ENCODE measurements at places on chromosomes 11 and 22. TPM values are rescaled to one million over a fixed set of nuclear protein-coding genes. Genes with fewer than 3 reads are reported as not detected.

DNA sequence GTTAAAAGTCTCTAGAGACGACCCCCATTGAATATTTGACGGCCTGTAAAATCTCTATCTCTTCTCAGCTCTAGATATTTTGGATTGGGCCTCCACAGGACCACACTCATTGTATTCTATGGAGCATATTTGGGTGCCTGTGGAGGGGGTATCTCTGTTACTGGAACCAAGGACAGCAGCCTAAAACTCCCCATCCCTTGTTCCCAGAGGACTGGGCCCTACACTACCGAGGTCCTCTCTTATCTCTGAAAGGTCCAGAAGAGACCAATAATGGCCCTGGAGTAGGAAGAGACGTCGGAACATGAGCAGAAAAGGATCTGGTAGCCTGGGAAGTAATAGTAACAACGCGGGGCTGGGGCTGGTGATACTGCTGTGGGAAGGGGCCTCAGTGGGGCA is 542 bp downstream of the HPS4 start:
- no peak for DNase-seq

DNA sequence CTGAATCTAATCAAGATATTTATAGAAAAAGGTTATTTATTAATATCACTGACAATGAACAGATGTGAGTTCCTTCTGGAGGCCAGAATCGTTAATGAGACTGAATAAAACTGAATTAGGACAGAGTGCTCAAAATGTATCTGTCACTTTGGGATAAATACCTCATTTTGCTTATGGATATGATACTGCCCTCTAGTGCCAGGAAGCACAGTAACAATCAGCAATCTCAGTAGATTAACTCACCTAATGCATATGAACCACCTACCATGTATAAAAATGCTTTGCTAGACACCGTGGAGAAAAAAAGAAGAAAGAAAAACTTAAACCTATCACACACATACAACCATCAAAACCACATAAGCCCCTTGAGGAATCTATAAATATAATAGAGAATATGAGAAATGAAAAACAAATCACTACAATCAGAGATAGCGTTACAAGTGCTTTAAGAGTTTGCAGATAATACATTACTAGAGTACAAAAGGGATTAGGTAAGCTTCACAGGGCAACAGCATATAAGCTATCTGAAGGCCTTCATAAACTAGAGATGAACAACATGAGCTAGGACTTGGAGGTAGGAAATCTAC is 117.4 kb downstream of the SGSM3 start:
- DNase-seq: no peak

DNA sequence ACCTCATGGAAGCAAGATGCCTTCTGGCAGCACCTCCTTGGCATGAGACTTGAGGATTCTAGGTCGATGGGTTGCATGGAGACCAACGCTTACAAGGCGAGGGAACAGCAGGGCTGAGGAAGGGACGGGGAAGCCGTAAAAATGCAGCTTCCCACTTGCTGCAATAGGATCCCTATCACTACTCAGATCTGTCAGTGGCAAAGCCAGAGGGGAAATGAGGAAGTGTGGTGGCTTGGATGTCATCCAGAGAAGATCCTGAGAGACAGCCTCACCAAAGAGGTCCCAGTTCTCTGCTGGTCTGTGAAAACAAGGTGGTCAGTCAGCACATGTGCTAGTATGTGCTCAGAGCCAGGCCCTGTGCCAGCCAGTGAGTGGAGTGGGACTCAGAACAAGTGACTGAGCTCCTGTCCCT is 22.2 kb downstream of the CYB5R2 start:
- DNase-seq: no peak

DNA sequence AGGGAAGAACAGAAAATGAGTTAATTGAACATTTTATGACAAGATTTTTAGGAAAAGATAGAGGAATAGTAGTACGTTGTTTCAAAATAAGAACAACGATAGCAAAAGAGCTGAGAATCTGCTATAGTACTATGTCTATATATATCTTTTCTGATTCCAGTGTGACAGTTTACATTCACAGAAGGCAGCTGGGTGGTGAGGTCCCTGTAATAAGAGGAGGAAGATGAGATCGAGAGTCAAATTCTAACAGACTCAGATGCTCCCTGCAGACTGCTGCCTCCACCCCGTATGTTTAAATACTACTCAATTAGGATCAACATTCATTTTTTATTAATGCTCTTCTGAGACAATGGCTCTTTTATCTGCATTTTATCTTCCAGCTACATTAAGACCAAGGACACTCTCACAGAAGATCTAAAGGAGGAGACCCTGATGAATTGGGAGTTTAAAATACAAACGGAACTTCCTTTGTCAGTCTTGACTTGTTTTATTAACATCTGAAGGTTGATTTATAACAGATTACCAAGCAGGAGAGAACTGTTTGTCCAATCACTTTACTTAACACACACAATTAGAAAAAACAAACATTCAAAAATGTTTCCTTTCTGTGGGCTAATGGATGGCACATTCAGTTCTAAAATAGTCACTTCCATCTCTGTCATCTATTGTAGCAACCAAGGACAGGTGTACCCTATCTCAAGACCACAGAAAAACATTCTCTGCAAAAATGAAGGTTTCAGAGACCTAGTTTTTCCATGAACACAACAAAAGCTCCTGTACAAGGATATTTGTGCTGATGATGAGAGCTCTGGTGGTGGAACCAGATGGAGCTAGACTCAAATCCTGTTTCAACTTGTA is 240.2 kb downstream of the CADM1 start:
- no peak for DNase-seq

DNA sequence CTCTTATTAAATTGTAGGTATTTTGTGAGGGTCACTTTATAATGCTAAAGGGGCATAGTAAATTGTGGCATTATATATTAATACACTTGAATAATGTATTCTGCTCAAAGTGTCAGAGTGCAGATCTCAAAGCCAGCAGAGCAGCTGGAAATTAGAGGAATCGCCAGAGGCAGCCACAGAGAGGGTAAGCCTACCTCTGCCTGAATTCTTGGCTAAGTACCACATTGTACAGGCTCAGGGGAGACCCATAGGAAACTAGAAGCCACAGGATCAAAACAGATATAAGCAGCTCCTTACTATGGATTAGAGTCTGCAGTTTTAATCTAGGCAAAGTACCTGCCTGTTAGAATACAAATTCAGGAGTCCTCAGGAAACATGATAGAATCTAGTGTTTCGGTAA is 249.3 kb downstream of the DDX10 start:
- no peak for DNase-seq

DNA sequence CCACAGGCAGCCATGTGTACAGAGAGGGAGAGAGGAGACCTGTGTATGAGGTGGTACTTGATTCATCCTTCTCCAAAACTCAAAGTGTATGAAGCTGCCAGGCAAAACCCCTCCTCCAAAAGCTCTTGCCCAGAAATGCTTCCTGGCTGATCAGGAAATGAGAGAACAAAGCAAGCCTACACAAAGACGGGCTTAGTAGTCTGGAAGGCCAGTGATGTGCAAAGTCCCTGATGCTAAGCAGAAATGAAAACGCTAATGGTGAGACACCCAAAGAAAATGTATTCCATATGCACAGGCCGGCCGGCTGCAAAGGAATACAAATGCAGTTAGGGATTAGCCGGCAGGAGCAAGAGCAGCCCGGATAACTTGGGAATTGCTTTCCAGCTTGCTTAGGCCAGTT is 234.9 kb upstream of the CADM1 start:
- no peak for DNase-seq

DNA sequence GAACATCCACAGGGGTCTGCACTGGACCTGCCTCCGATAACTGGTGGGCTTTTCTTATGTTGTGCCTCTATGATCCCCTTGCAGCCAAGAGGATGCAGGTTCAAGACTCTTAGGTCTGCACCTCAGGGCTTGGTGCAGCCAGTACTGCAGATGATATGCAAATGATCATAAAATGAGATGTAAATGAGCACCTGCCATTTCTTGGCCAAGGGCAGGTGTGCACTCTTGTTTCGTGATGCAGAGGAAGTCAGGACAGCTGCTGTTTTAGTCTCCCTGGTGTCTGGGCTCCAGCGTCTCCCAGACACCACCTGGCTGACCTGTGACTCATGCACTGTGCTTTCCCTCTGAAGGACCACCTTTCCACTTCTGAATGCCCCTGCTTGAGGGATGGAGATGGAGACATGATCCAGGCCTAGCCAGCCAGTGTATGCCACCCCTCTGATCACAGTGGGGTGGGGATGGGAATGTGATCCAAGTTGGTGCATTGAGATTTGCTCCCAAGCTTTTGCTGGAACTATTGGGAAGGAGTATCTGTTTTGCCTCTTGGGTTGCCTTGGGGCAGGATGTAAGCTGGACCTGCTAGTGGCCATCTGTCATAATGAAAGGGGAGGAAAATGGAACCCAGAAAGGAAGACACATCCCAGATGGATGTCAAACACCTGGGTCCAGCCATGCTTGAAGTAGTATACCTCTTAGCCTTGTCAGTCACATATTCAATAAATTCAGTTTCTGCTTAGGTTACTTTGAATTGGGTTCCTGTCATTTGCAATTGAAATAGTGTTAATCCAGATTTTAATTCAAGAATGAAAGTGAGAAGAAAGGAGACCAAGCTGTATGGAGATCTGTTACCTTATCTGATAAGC is 3.3 kb upstream of the KCNJ11 start:
- no peak for DNase-seq

GRCh38 chr11:61761440-61762222 is 9.2 kb downstream of the MYRF start:
- DNase-seq: no peak

DNA sequence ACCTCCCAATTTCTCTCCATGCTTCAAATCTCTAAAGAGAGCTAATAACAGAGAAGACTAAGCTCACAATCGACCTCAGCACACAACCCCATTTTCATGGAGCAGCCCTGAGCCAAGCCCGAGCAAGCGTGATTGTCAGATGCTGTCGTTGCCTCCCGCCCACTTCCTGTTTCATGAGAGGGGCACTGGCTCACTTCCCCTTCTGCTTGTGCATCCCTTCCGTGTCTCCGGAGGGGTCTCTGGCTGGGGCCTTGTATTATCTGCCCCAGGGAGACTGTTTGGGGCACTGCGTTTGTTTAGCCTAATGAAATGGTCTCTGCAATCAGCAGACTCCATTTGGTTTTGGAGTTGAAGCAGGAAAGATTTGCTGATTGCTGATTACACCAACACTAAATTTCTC is 181.3 kb upstream of the SEZ6L start:
- no peak for DNase-seq

DNA sequence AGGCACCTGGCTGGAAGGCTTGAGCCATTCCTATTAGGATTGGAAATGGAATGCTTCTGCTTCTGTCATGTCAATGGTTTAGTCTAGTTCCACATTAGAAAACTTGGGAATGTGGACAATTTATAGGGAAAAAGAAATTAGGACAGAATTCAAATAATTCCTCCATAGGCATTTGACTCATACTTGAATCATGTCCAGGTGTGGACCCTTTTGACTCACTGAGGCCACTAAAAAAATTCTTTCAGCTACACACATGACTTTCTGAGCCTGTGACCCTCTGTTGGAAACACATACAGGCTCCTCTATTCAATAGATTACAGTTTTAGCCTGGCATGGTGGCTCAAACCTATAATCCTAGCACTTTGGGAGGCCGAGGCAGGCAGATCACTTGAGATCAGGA is 100.5 kb downstream of the RASSF10 start:
- DNase-seq: no peak

DNA sequence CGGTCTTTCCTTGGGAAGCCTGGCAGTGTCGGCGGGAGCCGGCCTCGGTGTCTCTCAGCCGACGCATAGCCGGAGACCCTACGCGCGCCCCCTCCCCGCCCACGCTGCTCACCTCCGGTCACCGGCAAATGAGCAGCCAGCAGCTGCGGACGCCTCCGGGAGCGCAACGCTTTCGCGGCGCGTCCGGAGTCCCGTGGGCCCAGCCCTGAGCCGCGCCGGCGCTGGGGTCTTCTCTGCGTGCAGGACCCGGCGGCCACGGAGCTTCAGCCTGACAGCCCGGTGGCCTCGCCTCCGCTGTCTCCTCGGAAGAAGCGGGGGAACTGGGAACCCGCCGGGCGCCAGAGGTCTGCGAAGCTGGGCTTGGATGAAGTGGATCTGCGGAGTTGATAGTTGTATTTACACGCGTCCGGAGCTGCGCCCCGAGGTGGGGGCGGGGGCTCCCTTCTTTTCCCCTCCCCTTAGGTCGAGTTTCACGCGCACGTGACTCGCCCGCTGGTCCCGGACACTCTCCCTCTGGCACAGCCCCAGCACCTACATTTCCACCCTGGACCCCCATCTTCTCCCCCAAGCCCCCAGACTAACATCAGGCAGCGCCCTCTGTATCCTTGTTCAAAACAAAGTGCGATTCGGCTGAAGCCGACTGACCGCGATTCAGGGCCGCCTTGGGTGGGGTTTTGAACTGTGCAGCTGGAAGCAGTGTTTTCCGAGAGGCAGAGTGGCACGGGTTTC is at the start of gene SLC43A1:
Gene SLC43A1, minus strand, starts transcription at position 371 of the 729 bp plus-strand sequence. CDS start 1,591 bp downstream, outside the sequence.
- DNase-seq: peak; percentile 54

GRCh38 chr22:37672206-37672919 is 3.1 kb upstream of the LGALS1 start:
- DNase-seq: no peak

DNA sequence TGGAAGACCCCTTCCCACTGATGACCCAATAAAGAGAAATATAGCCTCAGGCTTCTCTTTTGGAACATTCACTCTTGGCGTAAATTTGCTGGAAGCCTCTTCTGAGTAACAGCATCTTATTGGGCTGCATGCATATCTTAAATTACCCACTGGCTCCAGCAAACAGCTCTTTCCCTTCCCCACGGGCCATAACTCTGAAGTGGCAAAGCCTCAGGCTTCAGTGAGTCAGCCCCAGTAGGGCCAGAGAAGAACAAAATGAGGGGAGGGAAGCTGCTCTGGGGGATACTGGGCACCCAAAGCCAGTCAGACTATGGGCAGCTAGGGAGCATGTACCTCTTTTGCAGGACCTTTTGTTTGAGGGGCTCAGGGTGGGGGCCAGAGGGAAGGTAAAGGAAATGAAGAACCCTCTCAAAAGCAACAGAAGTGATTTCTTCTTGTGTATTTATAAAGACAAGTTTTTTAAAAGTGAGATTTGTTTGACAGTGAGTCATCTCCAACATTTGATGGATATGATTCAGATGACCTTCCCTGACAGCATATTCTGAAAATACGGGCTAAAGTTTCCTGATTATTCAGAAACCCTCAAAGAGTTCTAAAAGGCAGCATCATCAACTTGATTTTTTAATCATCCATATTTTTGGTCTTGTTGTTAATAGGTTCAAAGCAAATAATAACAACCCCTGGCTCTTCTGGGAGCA is 203.4 kb downstream of the KIF18A start:
- no peak for DNase-seq

- DNase-seq: no peak
These were observed 12.1 kb downstream of the SERGEF start for GRCh38 chr11:18000760-18001159.

- peak; percentile 28 for DNase-seq
These were observed 6.7 kb upstream of the SEPTIN5 start for GRCh38 chr22:19707347-19708290.

- peak; percentile 92 for DNase-seq
These were observed 2.6 kb downstream of the PATZ1 start for GRCh38 chr22:31343235-31344191.

APOL1 gene
- total RNA-seq: 0.13 TPM

KRTAP5-2 gene
- total RNA-seq: not detected

ASPHD2 gene
- 8.5 TPM for total RNA-seq

TREH gene
- not detected for total RNA-seq

CCDC73 gene
- not detected for total RNA-seq

SLC5A12 gene
- 2.7 TPM for total RNA-seq

Measured in H9 (cell line).